ENCODE measurements at places on chromosomes 12 and 14.

DNA sequence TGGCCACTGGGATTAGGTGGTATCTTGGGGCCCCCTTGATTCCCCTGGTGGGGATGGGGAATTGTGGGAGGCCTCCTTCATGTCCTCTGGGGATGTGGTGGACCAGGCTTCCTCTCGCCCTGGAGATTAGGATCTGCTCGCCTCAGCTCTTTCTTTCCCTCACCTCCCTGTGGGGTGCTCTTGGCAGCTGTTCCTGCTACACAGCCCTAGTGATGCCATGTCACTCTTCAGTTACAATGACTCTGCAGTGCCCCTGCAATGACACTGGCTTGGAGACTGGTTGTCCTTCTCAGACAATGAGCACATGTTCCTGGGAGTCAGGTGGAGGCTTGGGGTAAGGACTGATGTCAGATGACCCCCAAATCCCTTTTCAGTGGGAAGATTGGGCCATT lies 83.9 kb downstream of the ADCK1 start:
- no peak for DNase-seq

GRCh38 chr14:20684662-20685456 lies 499 bp downstream of the RNASE4 start:
- DNase-seq = no peak

DNA sequence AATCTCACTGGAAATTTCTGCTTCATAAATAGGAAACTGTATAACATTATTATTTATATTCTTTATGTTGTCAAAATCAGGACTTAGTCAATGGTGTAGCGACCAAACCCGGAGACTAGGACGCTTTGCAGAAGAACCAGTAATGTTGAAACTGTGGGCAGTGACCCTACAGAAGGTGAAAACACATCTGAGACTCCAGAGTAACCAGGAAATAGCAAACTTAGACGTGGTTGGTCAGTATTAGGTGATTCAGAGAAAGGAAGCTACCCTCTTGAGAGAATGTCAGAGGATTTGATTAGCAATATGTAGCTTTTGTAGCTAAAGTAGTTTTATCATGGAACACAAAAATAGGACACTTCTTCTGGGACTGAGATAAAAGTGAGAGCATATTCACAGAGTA lies 381.9 kb downstream of the SLC16A7 start:
- no peak for DNase-seq

DNA sequence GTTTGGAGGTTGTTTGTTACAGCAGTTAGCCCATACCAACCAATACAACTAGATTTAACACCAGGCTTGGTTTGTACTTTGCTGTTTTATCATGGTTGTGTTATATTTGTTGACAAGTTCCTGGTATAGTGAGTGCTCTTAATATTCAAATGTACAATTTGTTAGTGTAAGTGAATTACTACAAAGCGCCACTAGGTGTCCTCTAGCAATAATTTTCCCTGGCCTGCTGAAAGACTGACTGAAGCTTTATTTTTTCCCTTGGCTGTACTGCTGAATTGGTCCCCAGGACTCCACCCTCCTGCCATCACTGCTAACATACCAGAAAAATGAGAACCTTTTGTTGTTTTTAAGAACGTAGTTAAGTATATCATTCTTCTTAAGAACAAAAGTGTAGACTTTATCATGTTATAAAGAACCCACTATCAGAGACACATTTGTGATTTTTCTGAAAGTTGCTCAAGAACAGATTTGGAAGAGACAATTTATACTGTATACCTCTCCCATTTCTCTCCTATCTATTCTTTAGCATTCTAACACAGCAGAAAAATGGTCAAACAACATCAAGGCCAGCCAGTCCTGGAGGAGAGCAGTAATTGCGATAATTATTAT lies 75.3 kb upstream of the FAR2 start:
- DNase-seq = no peak

GRCh38 chr12:119710374-119710964 lies 42.5 kb downstream of the PRKAB1 start:
- no peak for DNase-seq

All from stimulated activated CD4-positive, alpha-beta T cell treated with anti-CD3 and anti-CD28 coated beads, Interleukin-1b, Interleukin-23, amount 100 ng/mL, for 1 hour (primary cell).